ENCODE measurements at places on chromosomes 1 and 21. TPM values are rescaled to one million over a fixed set of nuclear protein-coding genes. Genes with fewer than 3 reads are reported as not detected.

Gene TRIM58
- 2.8 TPM for total RNA-seq

Gene LCA5L
- 0.57 TPM for total RNA-seq

Gene SSR2
- 196 TPM for total RNA-seq

Gene RBP7
- 7.2 TPM for total RNA-seq

Gene S100A1
- total RNA-seq = not detected

Gene DUSP23
- 45.8 TPM for total RNA-seq

Gene C1orf74
- total RNA-seq = 4.1 TPM

Gene ZBED6
- total RNA-seq = 24.1 TPM

Gene GNG4
- total RNA-seq = 96.8 TPM

Gene SLC19A2
- total RNA-seq = 22.5 TPM

Gene VPS26C
- total RNA-seq = 68.1 TPM

Gene SPRR1A
- total RNA-seq = not detected

Gene RBM34
- 108 TPM for total RNA-seq

Gene JUN
- total RNA-seq = 13.5 TPM

Gene PIGV
- 8.5 TPM for total RNA-seq

Measured in H1 (cell line).